ENCODE measurements at places on chromosomes 12 and 14.

DNA sequence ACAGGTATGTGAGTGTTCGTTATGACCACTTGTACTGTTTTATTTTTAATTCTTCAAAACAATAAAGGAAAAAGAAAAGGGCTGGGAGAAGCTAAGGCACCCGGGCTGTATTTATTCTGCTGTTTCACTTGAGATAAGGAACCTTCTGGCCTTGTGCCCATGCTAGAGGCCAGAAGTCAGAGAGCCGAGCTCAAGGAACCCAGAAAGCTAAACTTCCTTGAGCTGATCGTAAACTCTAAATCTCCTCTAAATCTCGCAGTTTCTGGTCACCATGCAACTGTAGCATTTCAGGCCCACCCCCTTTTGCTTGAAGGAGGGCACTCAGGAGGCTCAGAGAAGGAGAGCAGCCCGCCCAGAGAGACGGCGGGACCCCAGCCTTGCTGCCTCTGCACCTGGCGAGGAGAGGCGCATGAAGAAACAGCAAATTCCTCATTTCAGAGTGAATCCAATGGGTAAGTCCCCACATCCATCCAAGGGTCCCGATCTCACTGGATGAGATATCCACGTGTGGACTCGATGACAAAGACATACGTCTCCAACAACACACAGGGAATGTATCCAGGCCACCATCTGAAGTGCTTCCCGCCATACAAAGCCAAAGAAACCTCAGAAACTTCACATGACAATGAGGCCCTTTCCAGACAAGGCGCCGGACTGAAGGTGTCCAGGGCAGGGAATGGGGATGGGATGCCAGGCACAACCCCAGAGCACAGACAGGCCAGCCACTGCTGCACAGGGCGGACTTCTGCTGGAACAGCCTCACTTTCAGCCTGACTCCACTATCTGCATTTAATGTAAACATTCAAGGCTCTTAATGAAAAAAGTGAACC lies 14.6 kb downstream of the CCDC88C start:
- no peak for DNase-seq

DNA sequence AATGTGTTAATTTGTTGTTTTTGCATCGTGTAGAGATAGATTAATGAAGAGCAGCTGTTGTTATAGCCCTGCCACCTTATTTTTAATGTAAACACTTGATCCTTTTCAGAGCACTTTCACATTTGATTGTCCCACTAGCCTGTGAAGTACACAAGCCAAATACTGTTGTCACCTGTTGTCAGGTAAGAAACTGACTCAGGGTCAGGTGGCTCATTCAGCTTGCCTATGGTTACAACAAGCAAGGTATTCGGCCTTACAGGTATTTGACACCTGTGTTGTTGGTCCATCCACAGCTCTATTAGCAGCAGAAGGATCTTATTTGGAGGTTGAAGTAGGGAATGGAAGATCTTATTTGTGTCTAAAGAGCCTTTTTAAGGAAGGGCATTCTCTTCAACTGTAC lies 108.9 kb downstream of the GPR135 start:
- peak; percentile 1 for DNase-seq

- no peak for DNase-seq
Observed at GRCh38 chr12:132617822-132618682, 524 bp upstream of the P2RX2 start.

- DNase-seq: no peak
Observed at GRCh38 chr12:123056709-123057108, 76.2 kb downstream of the ARL6IP4 start.

DNA sequence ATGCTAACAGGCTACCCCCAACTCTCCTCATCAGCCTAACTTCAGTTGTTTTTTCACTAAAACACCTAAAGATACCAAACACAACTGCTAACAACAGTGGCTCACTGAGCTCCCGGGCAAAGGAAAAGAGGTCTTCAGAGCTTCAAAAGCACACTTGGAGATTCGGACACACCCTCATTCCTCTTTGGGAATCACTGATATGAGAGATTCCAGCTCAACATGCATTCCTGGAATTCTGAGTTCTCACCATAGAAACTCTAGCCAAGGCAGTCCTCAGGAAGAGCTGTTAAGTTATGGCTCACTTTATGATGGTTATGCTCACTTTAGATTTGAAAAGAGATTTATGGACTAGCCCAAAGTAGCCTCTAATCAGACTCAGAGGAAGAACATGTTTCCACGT lies 40.1 kb downstream of the STXBP6 start:
- DNase-seq: no peak

DNA sequence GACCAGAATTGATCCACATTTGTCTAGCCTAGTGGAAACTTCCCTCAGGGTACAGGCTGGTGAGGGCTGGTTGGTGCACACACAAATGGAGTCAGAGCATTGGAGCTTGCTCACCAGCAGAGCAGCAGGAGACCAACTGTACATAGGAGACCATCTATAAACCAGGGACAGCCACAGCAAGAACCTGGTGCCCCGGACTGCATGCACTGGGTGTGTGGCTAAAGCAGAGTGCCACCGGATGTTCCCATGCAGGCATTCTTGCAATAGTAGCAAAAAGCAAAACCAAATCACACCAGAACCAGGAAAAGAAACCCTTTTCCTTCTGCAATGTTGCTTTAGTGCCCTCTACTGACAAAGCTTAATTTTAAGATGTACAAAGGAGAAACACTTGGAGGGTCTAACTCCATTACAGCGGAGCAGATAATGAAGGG lies 136.4 kb downstream of the MDGA2 start:
- no peak for DNase-seq

- DNase-seq: no peak
Observed at GRCh38 chr12:111035578-111036301, 115.4 kb upstream of the MYL2 start.

DNA sequence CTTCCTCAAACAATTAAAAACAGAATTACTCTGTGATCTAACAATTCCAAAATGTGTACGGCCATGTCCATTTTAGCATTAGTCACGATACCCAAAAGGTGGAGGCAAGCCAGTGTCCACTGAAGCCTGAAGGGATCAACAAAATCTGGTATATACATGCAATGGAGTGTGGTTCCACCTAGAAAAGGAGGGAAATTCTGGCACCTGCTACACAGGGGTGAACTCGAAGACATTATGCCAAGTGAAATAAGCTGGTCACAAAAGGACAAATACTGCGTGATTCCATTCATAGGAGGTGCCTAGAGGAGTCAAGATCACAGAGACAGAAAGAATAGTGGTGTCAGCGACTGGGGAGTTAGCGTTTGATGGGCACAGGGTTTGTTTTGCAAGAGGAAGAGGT lies 331.4 kb downstream of the MED13L start:
- no peak for DNase-seq

- no peak for DNase-seq
Observed at GRCh38 chr12:9669019-9669326, 540 bp upstream of the CLEC2D start.

GRCh38 chr12:13478650-13479181 lies 282.2 kb downstream of the EMP1 start:
- DNase-seq: no peak

DNA sequence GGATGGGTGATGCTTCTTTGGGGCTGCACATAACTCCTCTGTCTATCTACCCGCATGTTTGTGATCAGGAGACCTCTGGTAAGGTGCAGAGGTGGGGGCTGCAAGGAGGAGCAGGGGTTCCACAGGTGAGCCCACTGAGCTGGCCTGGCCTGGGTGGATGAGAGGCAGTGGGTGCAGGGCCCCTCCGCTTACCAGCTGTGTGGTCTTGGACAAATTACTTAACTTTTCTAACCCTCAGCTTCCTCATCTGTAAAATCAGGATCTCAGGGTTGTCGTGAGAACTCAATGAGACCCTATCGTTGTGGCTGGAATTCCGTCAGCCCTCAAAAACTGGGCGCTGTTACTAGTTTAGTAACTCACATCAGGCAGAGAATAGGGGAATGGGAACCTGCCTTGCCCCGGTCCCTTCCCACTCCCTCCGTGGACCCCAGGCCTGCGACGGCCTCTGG lies 7.5 kb downstream of the PTPN6 start:
- no peak for DNase-seq

- no peak for DNase-seq
Observed at GRCh38 chr12:102992297-102992696, 34.8 kb downstream of the ASCL1 start.

GRCh38 chr12:67026487-67027246 lies 242.5 kb upstream of the CAND1 start:
- DNase-seq: no peak

- DNase-seq: peak; percentile 91
Observed at GRCh38 chr12:52032804-52033445, 18.3 kb upstream of the NR4A1 start.

DNA sequence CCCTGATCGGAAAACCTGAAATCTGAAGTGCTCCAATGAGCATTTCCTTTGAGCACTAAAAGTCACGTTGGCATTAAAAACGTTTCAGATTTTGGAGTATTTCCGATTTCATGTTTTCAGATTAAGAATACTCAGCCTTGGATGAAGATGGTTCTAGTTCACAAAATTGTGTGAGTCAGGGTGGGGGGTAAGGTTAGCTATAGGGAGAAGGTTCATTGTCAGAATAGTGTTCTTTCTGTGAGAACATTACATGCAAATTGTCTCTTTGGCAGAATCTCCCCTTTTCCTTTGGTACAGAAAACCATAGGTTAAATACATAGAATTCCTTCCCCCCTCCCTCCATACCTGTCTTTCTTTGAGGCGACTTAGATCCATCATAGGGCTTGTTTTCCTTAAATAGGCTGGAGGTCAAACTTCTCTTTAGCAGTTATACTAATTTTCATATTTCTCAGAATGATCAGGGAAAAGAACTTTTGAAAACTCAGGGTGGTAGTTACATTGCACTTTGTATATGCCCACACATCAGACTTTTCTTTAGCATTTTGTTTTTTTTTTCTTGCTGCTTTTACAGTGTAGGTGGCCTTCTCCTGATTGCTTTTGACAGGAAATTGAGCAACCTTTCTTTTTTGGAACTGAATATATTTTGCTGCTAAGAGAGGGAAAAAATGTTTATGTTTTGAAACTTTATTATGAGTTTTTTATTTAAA lies 503.5 kb downstream of the PCNX1 start:
- DNase-seq: no peak

- no peak for DNase-seq
Observed at GRCh38 chr12:11953523-11953922, 117.2 kb upstream of the BCL2L14 start.

DNA sequence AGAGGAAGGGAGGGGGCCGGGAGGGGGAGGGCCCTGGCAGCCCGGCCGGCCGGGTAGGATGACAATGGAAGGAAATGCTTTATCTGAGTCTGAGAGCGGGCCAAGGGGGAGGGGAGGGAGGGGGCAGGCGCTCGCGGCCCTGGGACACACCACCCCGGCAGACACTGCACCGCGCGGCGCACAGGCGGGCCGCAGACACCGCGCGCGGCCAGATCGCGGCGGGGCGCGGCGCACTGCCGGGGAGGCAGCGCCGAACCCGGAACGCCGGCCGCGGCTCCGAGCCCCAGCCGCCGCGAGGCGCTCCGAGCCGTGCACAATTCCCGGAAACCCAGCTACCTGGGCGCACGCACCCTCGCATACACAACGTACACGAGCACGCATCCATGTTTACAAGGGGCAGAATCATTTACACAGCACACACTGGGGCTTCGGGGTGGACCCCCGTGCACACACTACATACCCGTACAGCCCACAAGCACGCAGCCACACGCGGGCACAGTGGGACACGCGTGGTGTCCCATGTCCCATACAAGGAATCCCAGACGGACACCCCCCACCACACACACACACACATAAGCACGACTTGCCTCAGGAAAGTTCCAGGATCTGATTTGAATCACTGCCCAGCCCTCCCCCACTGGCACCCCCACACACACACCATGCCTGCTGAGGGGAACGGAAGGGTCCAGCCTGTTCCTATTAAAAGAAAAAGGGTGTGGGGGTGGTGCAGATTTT lies at the start of gene HDAC7:
Gene HDAC7, minus strand, starts transcription at position 8 of the 735 bp plus-strand sequence. CDS start 118 bp downstream, outside the sequence.
- DNase-seq: peak; percentile 78

GRCh38 chr14:44720707-44721106 lies 213.6 kb upstream of the FSCB start:
- no peak for DNase-seq

- DNase-seq: no peak
Observed at GRCh38 chr14:77579065-77579464, 37.4 kb downstream of the SPTLC2 start.

- no peak for DNase-seq
Observed at GRCh38 chr12:52149651-52150241, 42.1 kb downstream of the KRT80 start.
